ENCODE measurements at places on chromosomes 11 and 22.

DNA sequence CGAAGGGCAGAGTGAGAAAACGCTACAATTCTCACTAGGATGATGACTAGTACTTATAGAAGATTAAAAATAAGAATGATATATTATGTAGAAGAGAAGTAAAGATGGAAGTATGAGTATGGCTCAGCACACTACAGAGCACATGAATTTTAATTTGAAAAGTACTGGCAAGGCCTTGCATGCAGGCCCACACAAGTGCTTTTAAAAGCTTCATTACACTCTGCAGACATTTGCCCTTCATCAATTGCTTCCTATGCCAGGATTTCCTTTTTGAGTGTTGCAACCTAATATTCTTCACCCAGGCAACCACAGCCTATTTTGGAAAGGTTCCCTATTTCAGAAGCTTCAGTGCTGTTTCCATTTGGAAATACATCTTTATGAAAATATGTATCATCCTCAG is 81.1 kb downstream of the LARGE2 start:
- no peak for DNase-seq

DNA sequence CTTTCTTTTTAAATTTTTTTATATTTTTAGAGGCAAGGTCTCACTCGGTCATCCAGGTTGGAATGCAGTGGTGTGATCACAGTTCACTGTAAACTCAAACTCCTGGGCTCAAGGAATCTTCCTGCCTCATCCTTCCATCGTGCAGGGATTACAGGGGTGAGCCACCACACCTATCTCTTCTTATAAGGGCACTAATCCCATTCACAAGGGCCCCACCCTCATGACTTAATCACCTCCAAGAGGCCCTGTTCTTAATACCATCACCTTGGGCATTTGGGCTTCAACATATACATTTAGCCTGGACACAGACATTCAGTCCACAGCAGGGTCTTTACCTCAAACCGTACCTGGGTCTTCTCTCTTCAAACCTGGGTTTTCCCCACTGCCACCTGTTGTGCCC is 4.5 kb upstream of the GTSE1 start:
- no peak for DNase-seq

DNA sequence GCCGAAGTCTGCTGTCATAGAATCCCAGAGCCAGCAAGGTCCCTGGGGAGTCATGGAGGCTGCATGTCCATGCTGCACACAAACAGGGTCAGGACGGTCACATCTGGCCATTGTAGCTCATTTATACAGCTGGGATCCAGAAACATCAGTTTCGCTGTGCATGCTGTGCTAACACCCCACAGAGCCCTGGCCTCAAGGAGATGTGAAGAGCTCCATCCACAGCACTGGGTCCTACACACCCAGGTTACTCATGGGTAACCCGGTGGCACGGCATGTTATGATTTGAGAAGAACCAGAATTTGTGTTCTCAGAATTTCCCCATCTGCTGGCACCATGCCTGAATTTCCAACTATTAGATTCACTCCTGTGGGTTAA is 146.3 kb upstream of the ARHGAP20 start:
- no peak for DNase-seq

DNA sequence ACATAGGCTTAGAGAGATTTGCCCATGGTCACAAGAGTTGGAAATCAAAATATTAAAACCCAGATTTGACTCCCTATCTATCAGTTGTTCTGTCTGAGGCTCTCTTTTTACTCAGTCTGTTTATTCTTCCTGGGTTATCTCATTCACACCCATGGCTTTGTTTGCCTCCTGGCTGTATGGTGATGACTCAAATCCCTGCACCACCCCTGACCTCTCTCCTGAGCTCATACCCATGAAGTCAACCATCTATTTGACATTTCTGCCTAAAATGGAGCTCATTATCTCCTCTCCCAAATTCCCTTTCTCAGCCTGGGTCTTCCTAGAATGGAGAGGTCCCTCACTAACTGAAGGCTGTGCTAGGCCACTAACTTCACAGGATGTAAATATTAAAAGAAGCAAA is 27.8 kb upstream of the CCDC134 start:
- DNase-seq = no peak

- DNase-seq = no peak
These were observed 59.8 kb upstream of the NAV2 start for GRCh38 chr11:19652623-19653375.

- DNase-seq = no peak
These were observed 57.3 kb downstream of the WNT7B start for GRCh38 chr22:45919504-45920286.

- DNase-seq = no peak
These were observed 31.2 kb downstream of the RRP8 start for GRCh38 chr11:6572215-6572614.

DNA sequence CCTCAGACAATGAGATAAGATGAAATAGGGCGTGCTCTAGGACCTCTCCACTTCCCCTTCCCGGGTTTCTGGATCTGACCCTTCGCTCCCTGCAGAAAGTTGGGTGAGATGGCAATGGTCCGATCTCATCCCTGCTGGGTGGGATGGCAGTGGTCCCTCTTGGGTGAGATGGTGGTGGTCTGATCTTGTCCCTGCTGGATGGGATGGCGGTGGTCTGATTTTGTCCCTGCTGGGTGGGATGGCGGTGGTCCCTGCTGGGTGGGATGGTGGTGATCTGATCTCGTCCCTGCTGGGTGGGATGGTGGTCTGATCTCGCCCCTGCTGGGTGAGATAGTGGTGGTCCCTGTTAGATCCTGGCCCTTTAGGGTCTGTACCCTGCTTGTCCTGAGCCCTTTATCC is 21.3 kb downstream of the ST14 start:
- DNase-seq = no peak

DNA sequence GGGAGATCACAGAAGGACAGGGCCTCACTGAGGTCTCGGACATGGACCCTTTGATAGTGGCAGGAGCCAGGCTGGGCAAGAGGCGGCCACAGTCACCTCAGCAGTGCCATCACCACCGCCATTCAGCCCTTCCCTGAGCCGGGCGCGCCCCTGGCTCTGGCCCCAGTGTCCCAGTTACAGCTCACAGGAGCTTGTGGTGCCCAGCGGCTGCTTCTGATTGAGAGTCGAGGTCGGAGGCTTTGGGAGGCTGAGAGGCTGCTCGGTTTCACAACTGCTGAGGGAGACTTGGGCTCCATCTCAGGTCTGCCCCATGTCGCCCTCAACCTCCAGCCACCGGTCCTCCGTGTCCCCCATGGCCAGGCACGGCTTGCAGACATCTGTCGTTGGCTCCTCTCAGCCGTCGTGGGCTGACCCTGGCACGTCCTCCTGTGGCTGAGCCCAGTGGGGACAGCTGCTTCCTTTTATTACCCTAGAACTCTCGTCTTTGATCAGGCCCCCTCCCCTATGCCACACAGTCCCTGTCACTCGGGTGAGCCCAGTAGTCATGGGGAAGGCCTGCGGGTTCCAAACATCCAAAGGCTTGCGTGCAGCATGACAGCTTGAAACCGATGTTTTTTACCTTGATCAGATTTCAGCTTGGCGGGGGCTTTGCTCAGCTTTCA is 28.4 kb upstream of the PPP6R3 start:
- no peak for DNase-seq

- no peak for DNase-seq
These were observed 962.1 kb downstream of the NTM start for GRCh38 chr11:132332521-132332920.

DNA sequence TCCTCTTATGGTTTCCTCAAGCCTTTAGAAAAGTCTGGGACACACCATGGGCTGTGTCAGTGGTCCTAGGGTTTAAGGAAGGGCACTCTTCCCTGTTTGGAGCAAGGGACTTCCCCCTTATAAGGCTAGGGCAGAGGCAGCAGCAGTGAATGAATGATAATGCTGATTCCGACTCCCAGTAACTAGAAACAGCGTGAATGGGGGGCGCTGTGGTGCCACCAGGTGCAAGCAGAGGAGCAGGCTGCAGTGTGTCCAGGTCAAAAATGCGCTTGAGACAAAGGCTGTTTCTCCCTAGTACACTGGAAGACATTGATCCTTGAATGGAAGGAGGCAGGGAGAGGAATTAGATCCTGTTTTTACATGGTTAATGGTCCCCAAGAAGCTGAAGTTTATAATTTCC is 11.6 kb upstream of the RIC3 start:
- no peak for DNase-seq

GRCh38 chr11:74366576-74366975 is 31.7 kb downstream of the PGM2L1 start:
- no peak for DNase-seq

GRCh38 chr22:17964643-17965042 is 59.7 kb downstream of the MICAL3 start:
- DNase-seq = no peak

GRCh38 chr11:65338676-65339075 is 5.0 kb downstream of the DPF2 start:
- no peak for DNase-seq

DNA sequence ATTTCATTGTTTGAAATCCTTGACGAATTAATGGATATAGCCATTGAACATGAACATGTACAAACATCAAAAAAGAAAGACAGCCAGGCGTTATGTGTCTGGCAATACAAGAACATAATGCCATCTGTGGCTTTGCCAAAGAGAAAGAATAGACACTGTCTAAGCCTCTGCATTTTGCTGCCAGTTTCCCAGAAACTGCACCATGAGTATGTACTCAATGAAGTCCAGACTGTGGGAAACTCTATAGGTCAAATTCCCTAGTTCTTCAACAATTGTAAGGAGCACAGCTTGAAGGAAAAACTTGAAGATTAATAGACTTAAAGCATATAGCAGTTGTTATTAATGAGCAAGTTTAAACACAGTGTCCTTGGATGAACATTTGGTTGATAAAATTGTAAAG is 71.3 kb downstream of the BBOX1 start:
- DNase-seq = no peak

- DNase-seq = no peak
These were observed 2.7 kb downstream of the ZBTB44 start for GRCh38 chr11:130312046-130312445.

- DNase-seq = no peak
These were observed 585.4 kb downstream of the SOX6 start for GRCh38 chr11:15770798-15771414.

DNA sequence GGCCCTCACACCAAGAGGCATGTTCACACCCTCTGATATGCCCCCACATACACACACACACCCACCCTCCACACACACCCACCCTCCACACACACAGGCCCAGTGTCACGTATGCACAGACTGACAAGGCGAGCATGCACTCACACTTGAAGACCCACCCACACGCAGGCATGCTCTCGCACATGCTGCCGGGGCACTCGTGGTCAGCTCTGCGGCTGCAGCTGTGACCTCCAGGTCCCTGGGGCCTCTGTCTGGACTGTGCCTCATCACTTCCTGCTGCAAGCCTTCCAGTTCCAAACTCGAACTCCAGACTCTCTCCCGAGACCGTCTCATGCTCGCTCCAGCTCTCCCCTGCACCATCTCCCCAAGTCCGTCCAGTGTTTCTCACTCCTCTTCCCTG is 9.5 kb downstream of the DCHS1 start:
- no peak for DNase-seq

DNA sequence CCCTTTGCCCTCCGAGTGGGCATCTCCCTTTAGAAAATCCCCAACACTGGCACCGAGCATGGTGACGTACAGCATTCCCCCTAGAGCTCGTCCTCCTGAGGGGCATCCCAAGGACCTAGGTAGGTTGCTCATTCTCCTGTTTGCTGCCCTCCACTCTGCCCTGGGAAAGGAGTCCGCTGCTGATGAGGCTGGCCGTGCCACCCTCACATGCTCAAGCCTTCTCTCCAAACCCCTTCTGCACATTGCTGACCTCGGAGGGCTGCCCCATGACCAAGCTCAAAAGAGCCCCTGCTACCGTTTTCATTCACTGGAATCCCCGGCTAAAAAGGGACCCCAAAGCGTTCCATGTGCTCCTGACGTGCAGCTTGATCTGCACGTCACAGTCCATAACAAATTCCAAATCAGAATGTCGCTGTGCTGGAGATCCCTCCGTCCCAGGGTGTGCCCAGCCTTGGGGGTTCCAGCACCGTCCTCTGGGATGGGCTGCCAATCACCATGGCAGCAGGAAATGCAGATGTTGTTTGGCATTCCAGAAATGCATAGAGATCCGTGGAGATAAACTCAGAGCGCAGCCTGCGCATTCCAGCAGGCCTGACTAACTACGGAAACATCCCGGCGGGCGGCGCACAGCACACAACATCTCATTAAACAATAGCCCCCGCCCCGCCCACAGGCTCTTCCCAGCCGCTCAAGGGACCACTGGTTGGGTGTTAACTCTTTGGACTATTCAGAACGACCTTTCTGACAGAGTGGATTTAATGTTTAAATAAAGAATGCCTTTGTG is 26.3 kb upstream of the GNB1L start:
- DNase-seq = no peak

DNA sequence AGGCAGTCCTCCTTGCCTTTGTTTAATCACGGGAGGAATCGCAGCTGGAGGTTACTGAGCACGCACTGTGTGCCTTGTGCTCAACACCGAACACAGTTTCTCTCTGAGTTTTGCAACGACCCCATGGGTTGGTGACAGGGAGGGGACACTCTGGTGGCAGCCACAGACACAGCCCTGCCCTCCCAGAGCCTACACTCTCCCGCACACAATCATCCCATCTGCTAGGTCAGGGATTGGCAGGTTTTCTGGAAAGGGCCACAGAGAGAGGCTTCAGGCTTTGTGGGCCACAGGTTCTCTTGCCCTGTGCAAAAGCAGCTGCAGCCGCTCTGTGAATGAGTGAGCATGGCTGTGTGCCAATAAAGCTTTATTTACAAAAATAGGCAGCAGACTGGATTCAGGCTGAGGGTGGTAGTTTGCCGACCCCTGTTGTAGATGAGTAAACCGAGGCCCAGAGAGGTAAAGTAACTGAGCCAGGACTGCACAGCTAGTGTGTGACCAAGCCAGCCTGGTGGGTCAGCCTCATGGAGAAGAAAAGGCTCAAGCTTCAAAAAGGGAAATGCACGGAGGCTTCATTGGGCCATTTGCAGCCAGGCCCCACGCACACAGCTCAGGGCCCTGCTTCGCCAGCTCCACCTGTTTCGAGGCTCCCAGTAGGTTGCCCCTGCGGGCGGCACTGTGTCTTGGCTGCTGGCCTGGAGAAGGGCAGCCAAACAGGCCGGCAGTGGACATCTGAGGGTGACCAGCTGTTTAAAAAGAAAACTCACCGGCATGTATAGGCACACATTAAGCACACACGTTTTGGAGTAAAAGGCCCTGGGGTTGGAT is 16.3 kb downstream of the LTO1 start:
- no peak for DNase-seq

- DNase-seq = no peak
These were observed 459.9 kb upstream of the CADM1 start for GRCh38 chr11:115964091-115964490.

DNA sequence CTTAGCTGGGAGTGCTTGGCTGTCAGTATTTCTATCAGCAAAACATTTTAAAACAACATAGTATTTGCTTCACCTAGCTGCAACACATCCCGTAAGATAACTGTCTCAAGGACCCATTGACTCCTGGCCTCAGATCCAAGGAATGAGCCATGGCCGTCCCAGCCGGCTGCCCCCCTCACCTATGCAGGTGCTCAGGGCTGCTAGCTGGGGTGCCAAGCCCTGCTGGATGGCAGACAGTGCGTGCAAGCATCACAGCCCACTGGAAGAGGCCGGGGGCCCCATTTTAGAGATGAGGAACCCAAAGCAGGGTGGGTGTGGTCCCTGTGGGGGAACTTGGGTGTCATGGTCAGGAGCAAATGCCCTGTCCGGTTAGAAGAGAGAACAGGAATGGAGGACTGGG is 8.5 kb downstream of the PSMC3 start:
- no peak for DNase-seq

All from T-cell (primary cell).